ENCODE measurements at places on chromosomes 6 and 20.

GRCh38 chr6:155424181-155424580, 31.5 kb downstream of the NOX3 start:
- no peak for DNase-seq

GRCh38 chr20:62740286-62741141, 31.9 kb downstream of the NTSR1 start:
- peak; percentile 97 for DNase-seq

- DNase-seq, result no peak
These were observed 119.6 kb downstream of the TMEM242 start for GRCh38 chr6:157203764-157204163.

DNA sequence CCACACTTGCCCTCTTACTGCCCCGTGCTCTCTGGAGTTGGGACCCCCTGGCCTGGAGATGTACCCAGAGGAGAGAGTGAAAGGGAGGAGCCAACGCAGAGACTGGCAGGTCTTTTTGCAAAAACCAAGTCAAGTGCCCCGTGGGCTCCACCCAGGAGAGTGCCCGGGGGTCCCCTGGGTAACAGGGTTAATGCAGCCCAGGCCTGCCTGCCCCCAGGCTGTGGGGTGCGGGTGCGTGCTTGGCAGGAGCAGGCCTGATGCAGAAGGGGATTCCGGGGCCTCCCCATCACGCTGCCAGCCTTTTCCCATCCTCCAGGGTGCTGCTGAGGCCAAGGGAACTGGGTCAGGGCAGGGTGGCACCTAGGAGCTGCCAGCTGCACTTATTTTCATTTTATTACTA, 184.4 kb downstream of the ERMARD start:
- DNase-seq, result no peak

- DNase-seq, result no peak
These were observed 18.5 kb downstream of the GSTA4 start for GRCh38 chr6:52976591-52977035.

DNA sequence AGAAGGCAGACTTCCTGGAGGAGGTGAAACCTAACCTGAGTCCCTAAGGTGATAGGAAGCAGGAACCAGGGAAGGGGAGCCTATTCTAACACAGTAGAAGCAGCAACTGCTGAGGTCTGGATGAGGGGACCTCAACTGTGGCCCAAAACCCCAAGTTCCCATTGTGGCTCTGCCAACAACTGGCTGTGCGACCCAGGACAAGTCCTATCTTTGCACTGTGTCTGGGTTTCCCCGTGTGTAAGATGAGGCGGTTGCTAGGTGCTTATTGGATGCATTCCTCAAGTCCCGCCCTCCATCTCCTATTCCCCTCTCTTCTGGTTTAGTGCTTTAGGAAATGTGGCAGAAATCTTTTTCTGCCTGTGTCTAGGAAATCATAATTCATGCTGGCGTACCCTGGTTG, 52.2 kb upstream of the TTPAL start:
- no peak for DNase-seq

DNA sequence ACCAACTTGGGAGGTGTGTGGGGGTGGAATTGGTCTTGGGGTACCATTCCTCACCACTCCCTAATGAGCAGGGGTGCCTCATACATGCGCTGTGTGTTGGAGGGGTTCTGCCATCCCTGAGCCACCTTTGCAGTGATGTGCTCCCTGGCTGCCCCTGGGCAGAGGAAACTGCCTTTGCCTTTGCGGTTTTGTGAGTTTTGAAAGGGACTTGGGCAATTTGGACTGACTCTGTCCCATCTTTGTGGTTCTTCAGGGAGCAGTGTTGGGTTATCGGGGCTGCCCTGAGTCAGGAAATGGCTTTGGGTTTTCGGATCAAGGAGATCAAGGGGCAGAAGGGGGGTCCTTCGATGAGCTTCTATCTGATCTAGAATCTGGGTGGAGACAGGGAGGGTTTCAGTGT, 3.9 kb upstream of the PHACTR3 start:
- DNase-seq, result no peak

GRCh38 chr6:167499161-167499660, 174.3 kb downstream of the TTLL2 start:
- no peak for DNase-seq

DNA sequence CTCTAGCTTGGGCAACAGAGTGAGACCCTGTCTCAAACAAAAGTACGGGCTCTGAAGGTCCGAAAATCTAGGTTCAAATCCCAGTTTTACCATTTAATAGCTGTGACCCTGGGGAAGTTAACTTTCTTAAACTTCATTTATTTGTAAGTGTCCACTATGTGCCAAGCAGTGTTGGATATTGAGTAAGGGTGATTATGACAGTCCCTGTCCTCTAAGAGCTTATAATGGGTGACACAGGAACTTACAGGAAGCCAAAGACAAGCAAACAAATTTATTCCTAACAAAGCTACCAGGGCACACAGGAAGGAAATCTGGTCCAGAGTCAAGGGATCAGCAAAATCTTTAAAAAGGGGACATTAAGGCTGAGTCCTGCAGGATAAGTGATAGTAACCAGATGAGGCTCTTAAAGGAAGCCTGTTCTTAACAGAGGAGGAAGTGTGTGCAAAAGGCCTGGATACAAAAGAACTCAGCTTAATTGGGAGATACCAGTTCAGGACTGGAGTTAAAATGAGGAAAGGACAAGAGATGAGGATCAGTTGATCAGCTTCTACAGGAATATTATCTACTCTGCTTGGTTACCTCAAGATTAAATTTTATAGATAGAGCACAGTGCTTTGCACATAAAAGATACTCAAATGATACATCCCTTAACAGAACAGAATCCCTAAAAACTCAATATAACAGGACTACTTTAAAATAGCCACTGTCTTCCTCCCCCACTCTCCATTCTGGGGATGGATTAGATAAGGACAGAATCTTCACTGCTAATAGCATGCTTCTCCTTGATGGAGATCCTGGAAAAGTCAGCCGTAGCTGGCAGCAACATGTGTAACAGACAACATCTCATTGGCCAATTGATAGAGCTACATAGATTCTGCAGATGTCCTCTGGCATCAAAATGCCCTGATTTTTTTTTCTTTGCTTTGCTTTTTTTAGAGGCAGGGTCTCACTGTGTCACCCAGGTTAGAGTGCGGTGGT, 6.1 kb downstream of the SNX3 start:
- no peak for DNase-seq

- no peak for DNase-seq
These were observed 14.2 kb upstream of the EPHA7 start for GRCh38 chr6:93433592-93433991.

- peak; percentile 39 for DNase-seq
These were observed 70.0 kb downstream of the PTPN1 start for GRCh38 chr20:50580016-50580747.

- peak; percentile 42 for DNase-seq
These were observed 58.9 kb downstream of the FOXO3 start for GRCh38 chr6:108619431-108620197.

- DNase-seq, result peak; percentile 90
These were observed 23.1 kb upstream of the MROH8 start for GRCh38 chr20:37202267-37202943.

DNA sequence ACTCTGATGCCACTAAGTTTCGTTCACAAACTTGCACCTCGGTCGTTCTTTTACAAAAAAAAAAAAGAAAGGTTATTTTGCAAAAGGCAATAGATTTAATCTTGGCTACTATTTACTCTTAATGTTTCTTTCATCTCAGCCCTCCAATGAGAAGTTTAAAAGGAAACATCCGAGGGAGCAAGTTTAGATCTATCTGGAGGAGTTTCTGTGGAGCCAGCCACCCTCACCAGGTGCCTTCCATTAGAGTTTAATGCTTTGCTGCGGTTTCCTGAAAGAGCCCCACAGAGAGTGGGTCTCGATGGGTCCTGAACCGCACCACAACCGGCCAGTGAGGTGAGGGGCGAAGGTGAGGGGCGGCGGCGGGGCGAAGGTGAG, 632 bp downstream of the PRKN start:
- DNase-seq, result no peak

- DNase-seq, result no peak
These were observed 590 bp upstream of the MAP1LC3A start for GRCh38 chr20:34557936-34558319.

GRCh38 chr6:75581231-75581630, 20.4 kb upstream of the SENP6 start:
- no peak for DNase-seq

- no peak for DNase-seq
These were observed 105.6 kb downstream of the ZDHHC14 start for GRCh38 chr6:157486572-157486971.

DNA sequence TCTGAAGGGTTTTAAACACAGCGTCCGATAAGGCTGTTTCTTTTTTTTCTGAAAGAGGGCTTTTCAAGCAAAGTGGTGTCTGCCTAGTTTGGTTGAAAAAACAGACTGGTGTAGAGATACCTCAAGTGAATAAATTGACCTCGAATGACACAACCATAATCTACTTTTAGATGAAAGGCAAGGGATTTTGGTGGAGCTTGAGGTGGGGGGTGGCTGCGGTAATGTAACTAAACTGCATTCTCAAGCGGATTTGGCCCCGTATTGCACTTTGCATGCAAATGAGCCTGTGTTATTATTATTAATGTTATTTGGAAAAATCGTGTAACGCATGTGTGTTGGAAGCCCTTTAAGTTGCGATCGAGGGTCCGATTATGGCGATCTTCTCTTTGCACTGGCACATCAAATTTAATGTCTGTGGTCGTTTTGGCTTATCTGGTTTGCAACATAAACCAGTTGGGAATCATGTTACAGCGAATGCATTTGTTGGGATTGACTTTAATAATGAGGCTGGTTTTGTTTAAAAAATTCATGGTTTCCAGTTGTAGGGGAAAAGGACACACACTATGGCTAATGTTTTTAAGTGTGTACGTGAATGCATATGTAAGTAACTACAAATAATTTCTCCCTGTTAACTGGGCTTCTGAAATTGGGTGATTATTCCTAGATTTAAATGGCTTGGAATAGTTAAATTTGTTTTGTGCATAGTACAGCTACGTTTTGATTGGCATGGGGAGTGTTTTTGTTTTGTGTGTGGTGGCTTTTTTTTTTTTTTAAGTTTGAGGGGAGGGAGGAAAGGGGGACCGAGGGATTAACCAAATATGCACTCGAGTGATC, 1.0 kb downstream of the JARID2 start:
- DNase-seq, result peak; percentile 12

GRCh38 chr6:117976030-117976651, 69.1 kb downstream of the SLC35F1 start:
- DNase-seq, result peak; percentile 32

DNA sequence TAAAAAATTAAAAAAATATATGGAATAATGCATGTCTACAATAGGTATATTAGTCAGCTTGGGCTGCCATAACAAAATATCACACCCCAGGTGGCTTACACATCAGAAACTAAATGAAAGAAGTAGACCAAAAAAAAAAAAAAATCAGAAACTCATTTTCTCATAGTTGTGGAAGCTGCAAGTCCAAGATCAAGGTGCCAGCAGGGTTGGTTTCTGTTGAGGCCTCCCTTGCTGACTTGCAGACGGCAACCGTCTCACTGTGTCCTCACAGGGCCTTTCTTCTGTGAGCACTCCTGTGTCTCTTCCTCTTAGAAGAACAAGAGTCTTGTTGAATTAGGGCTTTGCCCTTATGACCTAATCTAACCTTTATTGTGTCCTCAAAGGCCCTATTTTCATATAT, 11.4 kb upstream of the GDAP1L1 start:
- DNase-seq, result no peak

GRCh38 chr6:44029444-44030185, 97.6 kb downstream of the MRPL14 start:
- no peak for DNase-seq

GRCh38 chr20:62745279-62745951, 36.8 kb downstream of the NTSR1 start:
- DNase-seq, result no peak

DNA sequence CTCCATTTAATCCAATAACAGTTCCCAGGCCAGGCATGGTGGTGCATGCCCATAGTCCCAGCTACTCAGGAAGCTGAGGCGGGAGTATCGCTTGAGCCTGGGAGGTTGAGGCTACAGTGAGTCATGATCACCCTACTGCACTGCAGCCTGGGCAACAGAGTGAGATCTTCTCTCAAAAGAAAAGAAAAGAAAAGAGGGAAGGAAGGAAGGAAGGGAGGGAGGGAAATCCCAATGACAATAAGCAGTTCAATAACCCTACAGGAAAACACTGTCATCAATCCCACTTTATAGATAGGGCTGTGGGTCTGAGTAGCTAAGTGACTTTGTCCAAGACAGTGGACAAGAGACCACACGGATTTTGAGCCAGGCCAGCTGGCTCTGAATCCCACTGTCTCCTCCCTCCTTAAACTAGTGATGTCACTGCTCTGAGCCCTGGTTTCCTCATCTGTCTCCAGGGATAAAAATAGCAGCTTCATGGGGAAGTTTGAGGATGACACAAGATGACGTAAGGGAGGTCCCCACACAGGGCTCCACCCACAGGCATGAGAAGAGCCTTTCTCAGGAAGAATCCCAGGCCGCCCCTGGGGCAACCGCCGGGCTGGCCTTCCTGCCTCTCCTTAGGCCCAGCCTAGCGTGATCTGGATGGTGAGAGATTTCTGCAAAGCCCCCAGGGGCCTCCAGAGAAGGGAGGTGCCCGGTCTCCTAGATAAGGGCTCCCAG, 7.2 kb upstream of the TRIB3 start:
- peak; percentile 62 for DNase-seq

GRCh38 chr6:68497927-68498326, 137.2 kb upstream of the ADGRB3 start:
- DNase-seq, result peak; percentile 66

- DNase-seq, result no peak
These were observed 33.5 kb upstream of the FOXC1 start for GRCh38 chr6:1576166-1576565.

GRCh38 chr6:130560231-130560630, 194.4 kb downstream of the TMEM200A start:
- peak; percentile 61 for DNase-seq

DNA sequence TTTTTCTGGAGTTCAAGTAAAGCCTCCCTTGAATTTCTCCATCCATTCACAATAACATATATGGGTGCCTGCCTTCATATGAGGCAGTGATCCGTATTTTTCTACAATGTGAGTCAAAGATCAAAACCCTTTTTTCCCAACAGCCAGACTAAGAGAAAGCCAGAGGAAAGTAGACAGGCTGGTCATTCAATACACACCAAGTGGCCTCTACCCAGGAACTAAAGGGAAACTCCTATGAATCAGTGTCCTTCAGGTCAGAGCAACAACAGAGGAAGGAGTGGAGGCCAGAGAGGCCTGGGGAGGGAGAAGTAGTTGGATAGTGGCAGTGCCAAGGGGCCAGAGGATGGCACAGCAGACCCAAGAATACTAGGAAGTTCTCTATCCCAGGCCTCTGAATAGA, 23.8 kb downstream of the SIM1 start:
- no peak for DNase-seq

GRCh38 chr6:91482498-91482897, 895.6 kb upstream of the MAP3K7 start:
- DNase-seq, result no peak

DNA sequence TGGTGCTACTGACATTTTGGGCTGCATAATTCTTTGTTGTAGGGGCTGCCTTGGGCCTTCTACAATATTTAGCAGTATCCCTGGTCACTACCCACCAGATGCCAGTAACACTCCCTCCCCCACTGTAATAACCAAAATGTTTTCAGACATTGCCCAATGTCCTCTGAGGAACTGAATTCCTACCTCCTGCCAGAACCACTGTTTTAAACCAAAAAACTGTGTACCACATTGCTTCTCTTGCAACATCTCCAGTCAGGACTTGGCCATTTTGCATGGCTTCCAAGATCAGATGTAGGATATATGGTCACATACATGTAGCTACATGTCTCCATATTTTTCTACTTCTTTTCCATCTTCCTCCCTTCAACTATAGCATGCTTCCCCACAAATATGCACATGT, 97.4 kb upstream of the IFNGR1 start:
- DNase-seq, result no peak
